ENCODE measurements at places on chromosomes 16 and 17. TPM values are rescaled to one million over a fixed set of nuclear protein-coding genes. Genes with fewer than 3 reads are reported as not detected.

The CTRB1 gene
- polyA plus RNA-seq, result not detected

The ARL5C gene
- polyA plus RNA-seq, result not detected

The SGCA gene
- not detected for polyA plus RNA-seq

The C17orf67 gene
- polyA plus RNA-seq, result 1.5 TPM

The WNK4 gene
- polyA plus RNA-seq, result not detected

DNA sequence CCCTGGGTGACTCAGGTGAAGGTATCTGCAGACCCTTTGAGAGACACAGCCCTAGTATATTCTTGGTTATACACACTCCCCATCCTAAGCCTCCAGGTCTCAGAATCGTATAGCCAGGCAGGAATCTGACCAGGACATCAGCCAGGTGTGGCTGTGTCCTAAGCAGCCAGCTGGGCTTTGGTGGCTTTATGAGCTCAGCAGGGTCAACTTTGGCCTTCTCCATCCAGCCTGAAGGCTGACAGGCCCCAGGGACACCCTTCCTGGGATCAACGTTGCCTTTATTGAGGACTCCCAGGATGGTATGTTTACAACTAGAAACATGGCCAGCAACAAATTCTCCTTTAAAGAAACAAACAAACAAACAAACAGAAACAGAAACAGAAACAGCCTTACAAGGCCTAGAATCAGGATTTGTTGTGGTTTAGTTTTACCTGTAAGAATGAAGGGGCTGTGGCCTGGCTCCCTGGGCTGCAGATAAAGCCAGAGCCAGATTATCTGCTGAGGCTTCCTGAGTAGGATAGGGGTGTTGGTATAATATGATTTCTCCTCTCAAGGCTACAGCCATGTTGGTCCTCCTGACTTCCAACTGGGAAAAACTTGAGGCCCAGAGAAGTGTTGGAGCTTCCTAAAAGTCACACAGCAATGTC lies 8.5 kb downstream of the KIF19 start:
- no peak for DNase-seq

DNA sequence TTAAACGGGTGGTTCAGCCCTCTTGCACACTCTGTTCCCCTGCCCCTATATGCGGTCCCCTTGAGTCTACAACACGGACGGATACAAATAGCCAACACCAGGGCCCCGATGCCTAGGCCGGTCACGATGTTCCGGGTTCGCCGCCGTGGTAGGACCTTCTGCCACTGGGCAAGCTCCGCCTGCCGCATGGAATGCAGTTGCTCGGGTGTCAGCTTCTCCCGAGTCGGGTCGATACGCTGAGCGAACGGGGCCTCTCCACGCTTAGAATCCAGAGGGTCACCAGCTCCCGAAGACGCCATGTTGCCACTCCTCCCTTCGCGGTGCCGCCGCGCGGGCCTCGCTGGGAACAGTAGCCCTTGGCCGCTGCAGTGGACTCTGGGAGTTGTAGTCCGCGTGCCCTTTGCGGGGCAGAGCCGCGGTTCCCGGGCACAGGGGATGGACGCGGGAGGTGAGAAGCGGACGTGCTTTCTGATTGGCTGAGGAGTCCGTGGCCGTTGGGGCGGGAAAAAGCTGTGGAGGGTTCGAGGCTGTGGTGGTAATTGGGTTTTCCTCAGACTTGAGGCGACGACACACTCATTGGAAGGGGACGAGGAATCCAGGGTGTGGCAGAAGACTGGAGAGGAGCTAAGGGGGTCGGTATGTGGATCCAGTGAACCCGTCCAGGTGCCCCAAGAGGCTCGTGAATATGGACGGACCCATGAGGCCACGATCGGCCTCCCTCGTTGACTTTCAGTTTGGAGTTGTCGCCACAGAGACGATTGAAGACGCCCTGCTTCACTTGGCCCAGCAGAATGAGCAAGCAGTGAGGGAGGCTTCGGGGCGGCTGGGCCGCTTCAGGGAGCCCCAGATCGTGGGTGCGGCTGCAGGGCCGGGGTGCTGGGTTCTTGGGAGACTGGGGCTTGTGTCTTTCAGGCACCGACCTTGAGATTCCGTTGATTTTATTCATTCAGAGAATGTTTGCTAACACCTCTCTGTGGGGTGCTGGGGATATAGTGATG lies at the start of the genes CNTD1 and COA3:
CNTD1 (plus strand) TSS at position 479 of the 998 bp plus-strand sequence; CDS start at position 686, 207 bp downstream.
COA3 (minus strand) TSS at position 322 of the 998 bp plus-strand sequence; CDS start at position 299, 23 bp downstream.
- DNase-seq, result peak; percentile 66

GRCh38 chr17:4724650-4725049 lies 6.6 kb upstream of the MED11 start:
- no peak for DNase-seq

DNA sequence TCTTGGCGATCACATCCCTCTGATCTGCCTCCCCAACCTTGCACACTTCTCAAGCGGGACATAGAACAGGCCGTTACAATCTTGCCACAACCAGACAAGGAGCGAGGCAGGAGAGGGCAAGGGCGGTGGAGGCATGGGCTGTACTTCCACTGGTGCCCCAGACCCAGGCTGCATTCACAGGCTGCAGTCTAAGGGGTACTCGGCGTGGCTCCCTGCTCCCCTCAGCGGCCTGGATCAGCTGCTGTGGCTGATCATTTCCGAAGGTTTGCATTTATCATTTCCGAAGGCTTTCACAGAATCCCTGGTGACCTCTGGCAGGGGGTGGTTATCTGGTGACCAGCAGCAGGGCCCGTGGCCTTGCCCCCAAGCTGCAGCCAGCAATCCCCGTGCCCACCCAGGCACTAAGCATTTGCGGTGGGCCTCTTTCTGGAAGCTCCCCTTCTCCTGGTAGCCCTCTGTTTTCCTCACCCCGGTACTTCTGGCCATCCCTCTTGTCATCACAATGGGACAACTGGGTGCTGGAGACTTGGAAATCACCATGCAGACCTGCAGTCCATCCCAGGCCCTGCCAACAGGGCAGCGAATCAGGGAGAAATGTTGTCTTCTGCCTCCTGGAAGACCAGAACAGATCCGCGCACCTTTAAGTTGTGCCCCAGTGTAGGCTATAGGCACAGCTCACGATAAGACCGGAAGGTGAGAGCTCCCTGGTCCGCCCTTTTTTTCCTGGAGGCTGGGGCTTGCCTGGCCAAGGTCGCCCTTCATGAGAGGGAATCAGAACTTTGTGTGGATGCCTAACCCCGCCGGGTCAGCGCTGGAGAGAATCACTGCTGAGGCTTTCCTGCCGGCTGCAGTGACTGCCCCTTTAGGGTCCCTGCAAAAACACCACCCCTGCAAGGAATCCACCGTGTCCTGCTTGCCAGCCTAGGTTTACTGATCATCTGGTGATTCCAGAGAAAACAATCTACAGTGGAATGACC lies 1739.1 kb downstream of the TP53TG3F start:
- no peak for DNase-seq

- DNase-seq, result no peak
Observed at GRCh38 chr16:8714807-8715206, 40.4 kb downstream of the ABAT start.

DNA sequence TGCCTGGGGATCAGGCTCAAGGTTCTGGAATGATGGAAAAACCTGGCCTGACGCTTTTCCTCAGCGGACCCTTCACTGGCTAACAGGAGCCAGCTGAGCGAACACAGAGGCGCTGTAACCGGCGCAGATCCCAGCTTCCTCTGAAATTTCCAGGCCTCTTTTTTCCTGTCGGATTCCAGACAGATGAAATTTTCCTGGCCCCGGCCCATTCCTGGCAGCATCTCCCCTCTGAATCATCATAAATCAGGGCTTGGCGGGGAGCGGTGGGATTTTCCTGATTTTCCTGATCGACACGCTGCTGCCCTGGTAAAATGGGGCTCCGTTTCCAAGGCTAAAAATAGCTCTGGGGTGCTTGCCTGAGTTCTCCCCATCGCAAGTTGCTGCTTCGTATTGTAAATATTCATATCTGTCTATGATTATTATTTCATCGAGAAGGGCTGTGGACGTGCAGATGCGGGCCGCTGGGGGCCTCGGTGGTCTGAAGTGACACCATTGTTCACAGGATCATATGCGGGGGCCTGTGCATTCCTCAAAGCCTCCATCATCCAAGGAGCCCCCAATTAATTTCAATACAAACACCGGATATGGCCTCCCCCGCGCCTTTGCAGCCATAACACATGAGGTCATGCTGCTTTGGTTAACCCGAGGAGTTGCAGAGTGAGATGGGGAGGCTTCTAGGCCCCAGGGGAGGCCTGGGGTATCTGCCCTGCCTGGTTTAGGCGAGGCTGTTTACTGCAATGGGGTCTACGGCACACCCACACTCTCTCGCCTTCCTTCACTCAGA lies 45.8 kb upstream of the ETV4 start:
- no peak for DNase-seq

DNA sequence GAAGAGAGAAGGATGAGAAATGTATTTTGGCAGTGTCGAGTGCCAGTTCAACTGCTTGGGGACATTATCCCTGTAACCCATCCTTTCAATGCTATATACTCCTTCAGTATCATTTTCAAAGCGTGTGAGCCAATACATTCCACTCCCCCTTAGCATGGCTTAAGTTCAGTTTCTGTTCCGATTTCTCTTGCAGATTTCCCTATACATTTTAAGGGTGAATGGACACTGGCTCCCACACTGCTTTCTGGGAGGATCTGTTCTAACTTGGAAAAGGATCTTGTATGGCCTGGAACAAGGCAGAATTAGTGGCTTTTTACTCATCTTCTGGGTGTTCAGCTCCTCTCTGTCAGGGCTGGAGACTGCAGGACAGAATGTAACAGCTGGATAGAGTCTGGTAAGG lies 333.8 kb downstream of the HAPSTR1 start:
- no peak for DNase-seq

DNA sequence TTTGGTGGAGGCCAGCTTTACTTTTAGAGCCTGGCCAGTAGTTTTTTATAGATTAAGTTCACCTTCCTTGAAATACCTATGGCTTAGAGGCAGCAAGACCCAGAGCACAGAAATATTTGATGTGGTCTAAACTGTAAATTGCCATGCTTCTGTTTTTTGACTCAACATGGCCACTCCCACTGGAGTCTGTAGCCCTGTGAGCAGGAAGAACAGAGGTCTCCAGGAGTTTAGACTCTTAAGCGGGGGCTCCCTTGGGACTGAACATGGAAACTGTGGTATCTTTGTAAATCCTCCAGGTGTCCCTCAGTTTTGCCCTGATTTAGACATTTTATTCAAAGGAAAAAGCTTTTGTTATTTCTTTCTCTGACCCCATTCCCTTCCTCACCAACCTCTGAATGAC lies 145.6 kb downstream of the FTO start:
- DNase-seq, result no peak

All from CD4-positive, CD25-positive, alpha-beta regulatory T cell (primary cell).